ENCODE measurements at places on chromosomes 7 and 10.

DNA sequence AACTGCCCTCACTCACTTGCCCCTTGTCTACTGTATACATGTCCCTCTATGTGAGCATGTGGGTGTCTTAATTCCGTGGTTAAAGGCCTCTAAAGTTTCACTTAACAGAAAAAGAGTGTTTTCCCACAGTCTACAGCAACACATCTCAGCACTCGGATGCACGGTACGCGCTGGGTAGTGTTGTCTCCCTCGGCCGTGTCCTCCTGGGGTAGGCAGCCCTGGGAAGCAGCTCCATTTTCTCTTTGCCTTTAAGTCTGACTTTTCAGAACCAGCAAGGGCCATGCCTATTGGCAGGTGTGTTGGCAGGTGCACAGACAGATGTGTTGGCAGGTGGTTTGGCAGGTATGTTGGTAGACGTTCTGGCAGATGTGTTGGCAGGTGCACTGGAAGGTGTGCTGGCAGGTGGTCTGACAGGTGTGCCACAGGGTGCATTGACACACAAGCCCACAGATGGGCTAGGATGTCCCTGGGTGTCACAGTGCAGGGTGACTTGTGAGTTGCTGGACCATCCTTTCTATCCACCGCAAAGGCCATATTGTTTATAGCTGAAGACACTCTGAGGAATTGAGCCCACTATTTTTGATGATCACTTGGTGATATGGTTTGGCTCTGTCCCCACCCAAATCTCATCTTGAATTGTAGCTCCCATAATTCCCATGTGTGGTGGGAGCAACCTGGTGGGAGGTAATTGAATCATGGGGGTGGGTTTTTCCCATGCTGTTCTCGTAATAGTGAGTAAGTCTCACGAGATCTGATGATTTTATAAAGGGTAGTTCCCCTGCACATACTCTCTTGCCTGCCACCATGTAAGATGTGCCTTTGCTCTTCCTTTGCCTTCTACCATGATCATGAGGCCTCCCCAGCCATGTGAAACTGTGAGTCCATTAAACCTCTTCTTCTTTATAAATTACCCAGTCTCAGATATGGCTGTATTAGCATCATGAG lies 296.9 kb downstream of the TNS3 start:
- ATAC-seq: no peak

DNA sequence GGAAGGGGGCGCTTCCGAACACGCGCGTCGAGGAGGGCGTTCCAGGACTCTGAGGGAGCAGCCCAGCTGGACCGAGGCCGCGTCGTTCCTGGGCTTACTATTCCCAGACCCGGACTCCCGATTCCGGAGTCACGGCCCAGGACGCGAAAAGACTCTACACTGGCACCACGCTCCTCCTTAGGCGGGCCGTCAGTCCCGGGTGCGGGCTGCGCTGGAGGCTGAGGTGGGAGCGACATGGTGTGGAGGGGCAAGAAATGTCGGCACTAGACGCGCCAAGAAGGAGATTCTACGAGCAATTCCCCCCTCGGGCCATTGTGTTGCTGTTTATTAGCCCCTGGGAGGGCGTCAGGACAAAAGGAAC lies 584 bp upstream of the RUNDC3B start:
- peak; percentile 17 for ATAC-seq

- ATAC-seq: no peak
Measured at GRCh38 chr7:64880322-64881297, 22.5 kb upstream of the ZNF273 start.

DNA sequence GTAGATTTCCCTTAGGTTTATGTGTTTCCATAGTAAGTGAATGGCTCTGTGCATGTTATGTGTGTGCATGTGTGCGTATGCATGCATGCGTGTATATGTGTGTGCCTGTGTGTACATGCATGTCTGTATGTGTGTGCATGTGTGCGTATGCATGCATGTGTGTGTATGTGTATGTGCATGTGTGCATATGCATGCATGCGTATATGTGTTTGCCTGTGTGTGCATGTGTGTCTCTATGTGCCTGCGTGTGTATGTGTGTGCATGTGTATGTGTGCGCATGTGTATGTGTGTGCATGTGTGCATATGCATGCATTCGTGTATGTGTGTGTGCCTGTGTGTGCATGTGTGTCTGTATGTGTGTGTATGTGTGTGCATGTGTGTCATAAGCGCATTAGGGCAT lies 98.8 kb upstream of the AGBL3 start:
- ATAC-seq: no peak

GRCh38 chr7:134899729-134900128 lies 86.6 kb upstream of the AGBL3 start:
- ATAC-seq: peak; percentile 48

DNA sequence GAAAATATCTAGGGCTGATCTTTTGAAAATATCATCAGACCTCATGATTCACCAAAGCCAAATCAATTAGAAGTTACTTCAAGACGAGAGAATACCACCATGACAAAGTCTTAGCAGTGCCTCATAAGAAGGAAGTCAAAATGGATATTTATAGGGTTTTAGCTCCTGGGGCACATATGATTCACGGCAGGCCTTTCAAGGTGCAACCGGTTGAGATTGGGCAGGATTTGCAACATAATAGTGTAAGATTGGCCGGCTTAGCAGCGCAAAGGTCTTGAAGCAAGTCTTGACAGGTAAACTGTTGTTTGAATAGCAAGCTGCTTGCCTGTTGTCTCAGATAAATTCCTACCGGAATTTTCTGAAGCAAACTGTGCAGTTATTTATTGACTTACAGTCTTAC lies 17.5 kb downstream of the ADRB1 start:
- peak; percentile 98 for ATAC-seq

- ATAC-seq: no peak
Measured at GRCh38 chr7:31835471-31835870, 148.5 kb downstream of the PPP1R17 start.

GRCh38 chr7:135188298-135188984 lies 17.9 kb upstream of the CYREN start:
- no peak for ATAC-seq

DNA sequence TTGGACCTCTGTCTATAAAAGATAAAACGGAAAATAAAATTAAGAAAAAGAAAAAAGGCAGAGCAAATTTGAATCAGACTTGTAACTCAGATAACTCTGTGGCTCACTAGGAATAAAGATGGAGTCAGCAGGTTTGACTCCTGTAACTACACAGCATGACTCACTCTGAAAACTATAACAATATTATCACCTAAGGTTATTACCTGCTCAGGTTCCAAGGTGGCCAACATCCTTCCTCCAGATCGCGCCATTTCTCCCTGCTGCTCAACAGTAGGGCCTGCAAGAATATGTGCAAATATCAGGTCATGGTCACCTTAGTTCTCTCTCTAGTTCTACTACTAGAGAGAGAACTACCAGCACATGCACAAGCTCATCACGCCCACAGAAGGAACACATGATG lies 30.0 kb downstream of the ALDH18A1 start:
- ATAC-seq: no peak

DNA sequence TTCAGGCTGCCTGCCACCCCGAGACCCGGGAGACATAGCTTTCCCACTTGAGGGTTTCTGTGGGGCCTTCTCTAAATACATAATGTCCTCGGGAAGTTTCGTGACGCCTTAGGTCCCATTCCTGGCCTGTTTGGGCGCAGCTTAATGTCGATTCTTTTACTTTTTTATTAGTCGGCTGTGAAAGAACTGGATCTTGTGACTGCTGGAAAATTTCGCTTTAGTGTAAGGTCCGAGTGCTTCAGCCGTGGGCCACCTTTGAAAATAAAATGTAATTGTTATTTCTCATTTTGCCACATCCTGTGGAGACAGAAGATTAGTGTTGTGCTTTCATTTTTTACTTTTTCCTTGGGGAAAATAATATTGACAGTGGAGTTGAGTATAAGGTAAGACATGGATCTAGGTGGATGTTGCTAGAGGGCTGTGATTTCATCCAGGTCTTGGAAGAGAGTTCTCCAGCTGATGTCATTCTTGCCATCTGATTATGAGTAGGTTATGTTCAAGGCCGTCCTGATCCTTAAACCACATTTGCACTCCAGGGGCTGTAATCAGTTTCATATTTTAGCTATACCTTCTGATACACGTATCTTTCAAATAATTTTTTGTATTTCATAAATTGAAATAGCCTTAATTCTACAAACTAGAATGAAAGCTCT lies 830 bp downstream of the RAB18 start:
- ATAC-seq: no peak

DNA sequence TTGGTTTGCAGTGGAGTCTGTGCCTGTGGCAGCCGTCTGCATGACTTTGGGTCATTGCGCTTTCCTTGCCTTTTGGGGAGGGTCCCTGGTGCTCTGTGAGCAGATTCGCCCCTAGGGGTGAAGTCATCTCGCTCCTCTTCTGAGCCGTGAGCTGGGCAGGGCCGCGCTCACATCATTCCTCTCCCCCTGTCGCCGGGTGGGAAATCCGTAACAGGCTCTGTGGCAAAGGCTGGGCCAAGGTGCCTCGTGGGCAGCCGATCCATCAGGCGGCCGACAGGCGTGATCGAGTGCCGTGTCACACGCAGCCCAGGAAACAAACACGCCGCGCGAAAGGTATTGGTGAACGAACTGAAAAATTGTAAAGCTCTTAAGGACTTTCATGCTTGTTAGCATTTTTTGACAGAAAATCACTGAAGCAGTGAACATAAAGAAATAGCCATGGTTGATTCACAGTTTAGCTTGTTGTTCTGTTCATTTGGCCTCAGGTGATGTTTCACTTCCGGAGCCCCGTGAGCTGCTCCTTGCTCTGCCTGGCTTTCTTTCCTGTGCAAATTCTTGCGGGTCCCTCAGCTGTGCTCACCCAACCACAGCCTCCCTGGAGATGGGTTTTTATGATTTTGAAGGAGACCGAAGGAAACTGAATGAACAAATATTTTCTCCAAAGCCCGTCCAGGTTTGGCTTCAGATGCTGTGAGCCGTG lies 122.1 kb downstream of the NKX6-2 start:
- ATAC-seq: no peak

GRCh38 chr7:37363536-37364491 lies 84.8 kb downstream of the ELMO1 start:
- no peak for ATAC-seq

DNA sequence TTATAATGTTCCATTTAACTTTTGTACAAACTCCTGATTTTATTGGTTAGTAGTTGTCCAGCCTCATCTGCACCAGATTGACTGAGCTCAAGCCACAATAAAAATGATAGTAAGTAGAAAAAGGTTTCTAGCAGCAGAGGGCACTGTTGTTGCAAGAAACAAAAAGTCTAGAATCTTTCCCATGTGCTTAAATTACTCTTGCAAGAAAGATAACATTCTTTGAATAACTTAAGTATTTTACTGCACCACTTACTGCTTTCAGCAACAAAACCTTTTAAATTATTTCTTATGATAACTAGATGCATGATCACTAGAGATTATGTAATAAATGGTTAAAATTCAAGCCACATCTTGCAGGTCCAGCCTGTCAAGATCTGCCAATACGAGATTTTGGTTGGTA lies 27.0 kb downstream of the LMOD2 start:
- no peak for ATAC-seq

DNA sequence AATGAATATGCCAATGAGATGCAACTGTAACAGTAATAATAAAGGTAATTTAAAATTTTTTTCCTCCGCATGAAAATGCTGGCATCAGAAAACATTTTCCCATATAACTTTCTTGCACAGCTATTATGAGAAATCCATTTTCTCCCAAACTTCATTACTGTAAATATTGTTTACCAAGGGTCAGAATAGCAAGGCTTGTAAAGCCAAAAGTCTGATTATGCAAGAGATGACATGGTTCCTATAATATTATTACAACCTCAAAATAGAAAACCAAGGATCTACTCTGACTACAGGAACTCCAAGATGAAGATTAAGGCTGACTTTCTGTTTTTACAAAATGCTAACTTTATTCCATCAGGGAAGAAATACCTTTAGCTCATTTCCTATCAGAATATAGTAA lies 162.7 kb upstream of the CDK1 start:
- ATAC-seq: no peak

- no peak for ATAC-seq
Measured at GRCh38 chr7:34709771-34710170, 51.8 kb downstream of the NPSR1 start.

DNA sequence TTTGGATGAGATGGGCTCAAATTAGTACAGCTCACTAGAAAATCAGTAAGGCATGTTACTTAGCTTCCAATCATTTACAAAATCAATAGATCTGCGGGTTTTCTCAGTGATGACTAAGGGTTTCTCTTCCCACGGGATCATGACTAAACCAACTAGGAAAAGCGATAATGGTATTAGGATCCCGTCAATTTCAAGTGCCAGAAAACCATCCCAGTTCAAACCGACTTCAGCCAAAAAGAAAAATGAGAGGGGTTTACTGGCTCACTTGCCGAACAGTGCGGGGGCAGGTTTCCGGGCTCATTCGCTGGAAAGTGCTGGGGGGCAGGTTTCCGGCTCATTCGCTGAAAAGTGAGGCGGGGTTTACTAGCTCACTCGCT lies 62.1 kb upstream of the LYZL2 start:
- ATAC-seq: no peak

DNA sequence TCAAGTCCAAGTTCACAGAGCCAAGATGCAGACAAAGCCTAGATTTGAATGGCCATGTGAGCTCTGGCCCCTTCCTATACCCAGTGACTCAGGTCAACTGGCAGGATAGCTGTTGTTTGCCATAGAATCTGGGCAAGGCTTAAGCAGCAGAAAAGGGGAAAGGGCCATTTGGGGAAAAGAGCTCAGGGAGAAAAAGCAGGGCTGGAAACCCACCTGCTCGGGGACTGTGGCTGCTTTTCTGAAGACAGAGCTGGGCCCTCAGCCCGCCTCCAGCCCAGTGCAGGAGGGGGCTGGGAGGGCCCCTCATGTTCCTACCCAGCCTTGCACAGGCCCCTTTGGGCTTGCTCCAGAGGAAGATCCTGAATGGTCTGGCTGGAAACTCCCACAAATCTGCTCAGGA lies 32.6 kb upstream of the HABP2 start:
- ATAC-seq: no peak

DNA sequence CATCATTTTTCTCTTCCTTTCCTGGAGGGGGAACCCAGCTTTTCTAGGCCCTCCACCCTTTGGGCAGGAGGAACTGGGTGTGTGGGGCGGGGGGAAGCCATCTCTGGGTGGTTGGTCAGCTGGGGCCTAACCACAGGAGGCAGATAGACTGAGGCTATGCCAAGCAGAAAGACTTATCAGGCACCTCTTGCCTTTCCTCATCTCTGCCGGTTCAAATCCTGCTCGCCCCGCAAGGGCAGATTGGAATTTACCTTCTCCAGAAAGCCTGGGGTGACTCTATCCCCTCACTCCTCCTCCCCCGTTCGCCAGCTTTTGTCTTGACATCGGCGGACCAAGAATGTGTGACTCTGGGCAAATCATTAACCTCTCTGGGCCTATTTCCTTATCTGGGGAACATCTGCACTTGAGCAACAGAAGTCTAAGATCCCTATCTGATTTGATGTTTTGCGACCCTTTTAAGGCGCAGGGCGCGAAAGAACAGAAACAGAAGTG lies 584 bp upstream of the GARS1 start:
- ATAC-seq: peak; percentile 37

DNA sequence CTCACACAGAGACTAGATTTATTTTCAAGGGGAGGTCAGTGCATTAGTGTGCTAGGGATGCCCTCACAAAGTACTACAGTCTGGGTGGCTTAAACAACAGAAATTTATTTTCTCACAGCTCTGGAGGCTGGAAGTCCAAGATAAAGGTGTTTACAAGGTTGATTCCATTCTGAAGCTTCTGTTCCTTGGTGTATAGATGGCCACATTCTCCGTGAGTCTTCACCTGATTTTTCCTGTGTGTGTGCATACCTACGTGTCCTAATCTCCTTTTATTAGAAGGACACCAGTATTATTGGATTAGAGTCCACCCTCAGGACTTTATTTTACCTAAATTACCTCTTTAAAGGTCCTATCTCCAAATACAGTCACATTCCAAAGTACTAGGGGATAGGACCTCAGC lies 91.7 kb upstream of the FRMD4A start:
- no peak for ATAC-seq

Measured in esophagus mucosa (tissue), 1 donor.